ENCODE measurements at places on chromosomes 12 and 14.

GRCh38 chr14:59919570-59920377, at the start of gene LRRC9:
Gene LRRC9, plus strand, starts transcription at chr14:59920144.
- peak; percentile 30 for DNase-seq

DNA sequence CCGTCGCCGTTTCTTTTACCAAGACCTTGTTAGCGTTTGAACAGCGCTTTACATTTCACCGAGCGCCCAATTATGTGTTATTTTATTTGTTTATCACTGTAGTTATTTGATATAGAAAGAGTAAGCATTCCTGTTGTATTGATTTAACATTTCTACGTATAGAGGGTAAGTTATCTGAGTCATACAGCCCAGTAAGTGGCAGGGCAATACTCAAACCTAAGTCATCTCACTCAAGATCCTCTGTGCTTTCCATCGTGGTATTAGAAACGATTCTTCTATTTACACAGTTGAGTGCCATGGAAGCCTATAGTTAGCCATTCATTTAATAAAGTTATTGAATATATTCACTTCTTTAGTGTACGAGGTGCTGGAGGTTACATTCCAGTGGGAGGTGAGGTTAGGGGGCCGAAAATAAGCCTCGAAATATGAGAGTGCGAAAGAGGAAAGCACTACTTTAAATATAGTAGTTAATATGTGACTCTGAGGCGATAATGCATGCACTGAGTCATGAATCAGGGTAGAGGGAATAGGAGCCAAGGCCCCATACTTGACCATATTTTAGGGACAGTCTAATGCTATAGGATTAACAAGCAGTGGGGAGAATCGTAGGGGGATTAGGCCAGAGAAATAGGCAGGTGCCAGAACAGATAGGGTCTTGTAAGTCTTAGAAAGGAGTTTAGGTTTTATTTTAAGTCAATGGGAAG, 629 bp downstream of the RAD51AP1 start:
- DNase-seq = no peak

GRCh38 chr14:91142214-91142668, 28.4 kb downstream of the DGLUCY start:
- DNase-seq = no peak

GRCh38 chr12:102814691-102815367, 102.2 kb downstream of the PAH start:
- DNase-seq = no peak

DNA sequence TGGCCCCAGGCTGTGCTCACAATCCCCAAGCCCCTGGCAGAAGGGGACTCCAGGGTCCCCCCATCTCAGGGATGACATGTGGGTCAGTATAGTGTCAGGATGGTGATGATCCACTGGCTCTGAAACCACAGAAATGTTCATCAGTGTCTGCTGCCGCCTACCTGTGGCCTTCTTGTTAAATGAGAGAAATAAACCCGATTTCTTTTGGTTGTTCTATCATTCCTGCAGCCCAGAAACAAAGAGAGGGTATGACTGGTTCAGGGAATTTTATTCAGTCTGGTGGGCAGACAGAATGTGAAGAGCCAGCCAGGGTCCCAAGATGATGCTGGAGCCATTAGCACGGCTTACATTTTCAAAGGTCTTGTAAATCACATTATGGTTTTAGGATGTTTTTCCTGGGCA, 86.6 kb downstream of the CRADD start:
- DNase-seq = no peak

- DNase-seq = no peak
Measured at GRCh38 chr12:24039113-24039525, 89.6 kb upstream of the SOX5 start.

- DNase-seq = no peak
Measured at GRCh38 chr12:6822426-6823135, 960 bp downstream of the GPR162 start.

- no peak for DNase-seq
Measured at GRCh38 chr14:87264272-87264785, 728.7 kb downstream of the GALC start.

GRCh38 chr14:30655124-30655523, 33.0 kb downstream of the SCFD1 start:
- no peak for DNase-seq

DNA sequence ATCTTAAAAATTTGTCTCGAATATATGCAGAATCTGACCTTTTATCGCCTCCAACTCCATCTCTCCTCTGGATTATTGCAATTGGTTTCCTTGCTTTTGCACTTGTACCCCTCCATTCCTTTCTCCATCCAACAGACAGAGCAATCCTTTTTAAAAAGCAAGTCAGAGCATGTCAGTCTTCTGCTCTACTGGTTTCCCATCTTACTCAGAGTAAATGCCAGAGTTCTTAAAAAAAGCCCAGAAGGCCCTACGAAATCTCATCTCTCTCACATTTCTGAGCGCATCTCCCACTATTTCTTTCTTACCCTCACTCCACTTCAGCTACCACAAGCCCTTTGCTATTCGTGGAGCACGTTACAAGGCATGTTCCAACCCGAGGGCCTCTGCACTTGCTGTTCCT, 236.9 kb upstream of the DDHD1 start:
- no peak for DNase-seq

- no peak for DNase-seq
Measured at GRCh38 chr12:116631619-116632018, 72.4 kb downstream of the MAP1LC3B2 start.

DNA sequence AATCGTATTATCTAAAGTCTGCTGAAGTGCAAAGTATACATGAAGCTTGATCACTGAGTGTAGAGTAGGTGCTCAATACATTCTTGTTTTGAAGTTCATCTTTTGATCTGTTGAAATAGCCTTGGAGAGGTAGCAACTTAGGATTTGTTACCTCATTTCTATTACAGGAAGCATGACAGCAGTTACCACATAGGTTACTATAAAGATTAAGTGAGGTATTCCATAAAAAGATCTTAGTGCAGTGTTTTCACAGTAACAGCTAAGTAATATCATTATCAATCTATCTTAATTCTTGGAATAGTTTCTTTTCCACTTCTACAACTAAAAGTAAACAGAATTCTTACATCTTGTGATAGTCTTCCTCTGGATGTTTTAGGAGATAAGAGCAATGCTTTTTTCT, 50.9 kb downstream of the BTBD7 start:
- no peak for DNase-seq

GRCh38 chr14:104596451-104596918, 8.1 kb downstream of the TMEM179 start:
- no peak for DNase-seq

Data from left ventricle myocardium superior (tissue), 1 donor.